Left lung (tissue), 14 donors: ENCODE measurements at places on chromosomes 1 and 21.

DNA sequence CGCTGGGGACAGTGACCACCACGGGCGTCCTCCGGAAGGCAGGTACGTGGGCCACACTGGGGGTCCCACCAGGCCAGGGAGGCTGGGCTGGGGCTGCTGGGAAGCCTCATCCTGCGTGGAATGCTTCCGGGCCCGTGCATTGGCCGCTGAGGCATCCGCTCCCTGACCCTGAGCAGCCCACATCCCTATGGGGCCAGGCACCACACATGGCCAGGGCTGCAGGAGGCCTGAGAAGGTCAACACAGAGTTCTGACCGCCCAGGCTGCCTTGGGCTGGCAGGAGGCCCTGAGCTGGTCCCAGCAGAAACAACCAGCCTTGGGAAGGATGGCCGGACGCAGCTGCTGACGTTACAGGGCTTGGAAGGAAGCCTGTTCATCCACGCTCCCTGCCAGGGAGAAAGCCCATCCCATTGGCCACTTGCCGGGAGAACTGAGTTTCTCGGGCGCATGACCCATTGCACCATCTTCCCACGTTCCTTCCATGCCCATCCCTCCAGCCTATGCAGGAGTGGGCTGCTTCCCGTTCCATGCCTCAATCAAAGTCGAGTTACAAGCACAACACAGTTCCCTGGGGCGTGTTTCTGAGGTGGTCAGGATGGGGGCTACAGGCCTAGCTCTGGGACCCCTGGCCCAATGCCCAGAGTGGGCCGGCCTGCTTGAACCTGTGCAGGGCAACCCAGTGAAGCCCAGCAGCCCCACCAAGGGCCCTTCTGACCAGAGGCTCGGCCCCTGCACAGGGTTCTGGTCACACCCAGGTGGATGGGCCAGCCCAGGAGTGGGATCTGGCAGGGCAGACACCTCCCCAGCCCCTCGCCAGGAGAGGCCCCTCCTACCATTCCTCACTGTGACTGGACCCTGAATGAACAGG is 31.7 kb downstream of the TRIM11 start:
- H3K27ac ChIP-seq, result no peak overlapping the region
- H3K27me3 ChIP-seq, result peaks cover 30% of the 10 kb centered on the region

DNA sequence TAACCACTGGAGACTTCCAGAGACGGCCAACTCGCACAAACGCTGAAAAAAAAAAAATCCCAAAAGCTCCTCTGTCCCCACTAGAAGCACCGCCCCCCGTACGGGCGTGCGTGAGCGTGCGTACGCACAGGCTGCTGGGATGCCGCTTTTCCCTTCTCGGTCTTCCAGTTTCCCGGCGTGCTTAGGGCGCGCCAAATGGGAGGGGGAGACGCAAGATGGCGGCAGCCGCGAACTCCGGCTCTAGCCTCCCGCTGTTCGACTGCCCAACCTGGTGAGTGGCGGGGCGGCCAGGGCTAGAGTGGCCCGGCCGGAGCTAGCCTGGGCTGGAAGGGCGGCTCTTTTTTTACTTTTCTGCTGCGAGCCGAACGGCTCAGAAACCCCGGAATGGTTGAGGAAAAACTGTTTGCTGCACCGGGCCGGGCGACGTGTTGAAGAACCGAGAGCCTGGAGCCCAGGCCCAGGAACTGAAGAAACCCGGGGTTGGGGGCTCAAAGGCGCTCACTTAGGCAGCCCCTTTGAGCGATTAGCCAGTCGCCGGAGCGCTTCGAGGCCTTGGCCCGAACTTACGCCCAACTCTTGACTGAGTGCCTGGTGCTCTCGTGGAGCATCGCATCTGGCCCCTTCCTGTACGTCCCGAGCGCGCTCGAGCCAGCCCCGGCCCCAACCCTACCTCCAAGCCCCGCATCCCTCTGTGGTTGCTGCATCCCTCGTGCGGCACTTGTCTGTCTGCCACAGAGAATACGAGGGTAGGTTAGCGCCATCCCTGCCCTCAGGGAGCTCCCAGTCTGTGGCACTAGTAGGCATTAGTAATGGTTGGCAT is at the start of gene PPP1R8:
PPP1R8 (plus strand) TSS at position 162 of the 820 bp plus-strand sequence; CDS start at position 216, 54 bp downstream.
- H3K27me3 ChIP-seq, result no peaks in the 10 kb centered on the region
- DNase-seq, result peak; percentile 94
- peak within 1 kb of the TSS; percentile 84 for H3K27ac ChIP-seq
- no peaks in the 10 kb centered on the region for H3K36me3 ChIP-seq
- peaks cover 14% of the 10 kb centered on the region for H3K4me1 ChIP-seq
- peak within 1 kb of the TSS; percentile 75 for H3K4me3 ChIP-seq

DNA sequence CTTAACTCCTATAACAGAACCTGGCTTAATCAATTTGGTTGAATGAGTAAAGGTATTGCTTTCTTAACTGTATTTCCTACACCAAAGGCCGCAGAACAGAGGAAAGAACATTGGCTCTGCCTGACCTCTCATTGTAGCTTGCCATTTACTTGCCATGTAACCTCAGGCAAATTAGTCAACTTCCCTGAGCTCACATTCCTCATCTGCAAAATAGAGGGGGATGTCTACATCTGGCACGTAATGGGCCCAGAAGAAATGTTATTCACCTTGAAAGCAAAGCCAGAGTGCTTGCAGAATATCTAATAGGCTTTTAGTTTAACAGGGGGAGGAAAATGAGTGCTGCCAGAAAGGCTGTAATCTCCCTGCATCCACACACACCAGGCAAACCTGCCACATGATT is 44.3 kb downstream of the LAMC2 start:
- no peak for DNase-seq
- no peaks in the 10 kb centered on the region for H3K4me1 ChIP-seq
- no peak overlapping the region for H3K27ac ChIP-seq
- H3K36me3 ChIP-seq, result no peaks in the 10 kb centered on the region

- H3K36me3 ChIP-seq, result no peaks in the 10 kb centered on the region
- no peak overlapping the region for H3K27ac ChIP-seq
- no peak for DNase-seq
- no peaks in the 10 kb centered on the region for H3K4me1 ChIP-seq
These were observed 286.9 kb upstream of the USP25 start for GRCh38 chr21:15442743-15443469.

DNA sequence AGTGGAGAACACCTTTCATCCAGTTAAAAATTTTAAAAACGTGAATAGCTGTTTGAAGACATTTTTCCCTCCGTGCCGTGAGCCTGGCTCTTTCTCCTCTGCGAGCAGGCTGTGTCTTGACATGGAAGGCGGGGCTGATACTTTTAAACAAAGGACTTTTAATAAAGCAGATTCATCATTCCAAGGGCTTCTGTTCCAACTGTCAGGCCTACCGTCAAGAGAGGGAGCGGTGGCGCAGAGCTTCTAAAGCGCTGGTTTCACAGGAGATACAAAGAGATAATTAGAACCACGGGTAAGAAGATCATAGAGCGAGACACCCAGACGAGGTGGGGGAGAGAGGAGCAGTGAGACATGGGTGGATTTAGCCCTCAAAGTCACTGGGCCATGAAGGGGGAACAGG is 247.4 kb upstream of the C1orf174 start:
- H3K27ac ChIP-seq, result no peak overlapping the region
- H3K36me3 ChIP-seq, result no peaks in the 10 kb centered on the region
- DNase-seq, result no peak
